ENCODE measurements at places on chromosomes 1 and 21. TPM values are rescaled to one million over a fixed set of nuclear protein-coding genes. Genes with fewer than 3 reads are reported as not detected.

DNA sequence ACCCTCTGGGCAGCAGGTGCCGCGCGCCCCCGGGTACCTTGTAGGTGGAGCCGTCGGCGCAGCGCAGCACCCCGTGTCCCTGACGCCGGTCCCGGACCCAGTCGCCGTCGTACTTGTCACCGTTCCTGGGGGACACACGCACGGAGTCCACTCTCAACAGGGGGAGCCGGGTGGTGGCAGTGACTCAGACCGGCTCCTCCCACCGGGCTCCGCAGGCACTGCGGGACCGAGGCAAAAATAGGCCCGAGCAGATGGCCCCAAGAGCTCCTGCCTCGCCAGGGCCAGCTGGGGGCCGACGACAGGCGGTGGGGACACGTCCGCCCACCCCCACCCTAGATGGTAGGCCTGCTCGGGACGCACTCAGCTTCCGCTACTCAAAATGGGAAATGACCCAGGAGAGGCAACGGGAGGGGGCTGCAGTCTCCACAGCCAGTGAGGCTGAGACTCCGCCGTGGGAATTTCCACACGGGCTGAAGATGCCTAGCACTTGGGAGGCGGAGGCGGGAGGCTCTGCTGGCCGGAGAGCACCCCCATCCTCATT is 6.3 kb downstream of the MORN1 start:
- peak; percentile 77 for DNase-seq

- no peak for DNase-seq
Observed at GRCh38 chr1:97806996-97807520, 113.8 kb downstream of the DPYD start.

- DNase-seq = no peak
Observed at GRCh38 chr1:201266276-201266675, 17.0 kb upstream of the PKP1 start.

DNA sequence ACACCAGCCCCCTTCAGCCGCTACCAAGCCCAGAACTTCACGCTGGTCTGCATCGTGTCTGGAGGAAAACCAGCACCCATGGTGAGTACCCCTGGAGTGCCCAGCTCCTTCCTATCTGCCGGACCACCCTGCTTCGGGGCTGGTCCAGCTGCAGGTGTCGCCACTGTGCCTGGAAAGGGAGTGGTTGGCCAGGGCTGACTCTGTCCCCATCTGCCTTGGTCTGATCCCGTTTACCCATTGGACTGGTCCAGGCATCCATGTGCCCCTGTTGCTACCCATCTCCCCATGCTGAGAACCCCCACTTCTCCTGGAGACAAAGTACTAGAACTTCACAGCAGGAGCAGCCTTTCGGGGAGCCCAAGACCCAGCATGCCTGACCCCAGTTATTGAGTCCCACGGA is 118.6 kb upstream of the KLHDC7A start:
- no peak for DNase-seq

- no peak for DNase-seq
Observed at GRCh38 chr1:5298376-5298775, 644.0 kb downstream of the AJAP1 start.

DNA sequence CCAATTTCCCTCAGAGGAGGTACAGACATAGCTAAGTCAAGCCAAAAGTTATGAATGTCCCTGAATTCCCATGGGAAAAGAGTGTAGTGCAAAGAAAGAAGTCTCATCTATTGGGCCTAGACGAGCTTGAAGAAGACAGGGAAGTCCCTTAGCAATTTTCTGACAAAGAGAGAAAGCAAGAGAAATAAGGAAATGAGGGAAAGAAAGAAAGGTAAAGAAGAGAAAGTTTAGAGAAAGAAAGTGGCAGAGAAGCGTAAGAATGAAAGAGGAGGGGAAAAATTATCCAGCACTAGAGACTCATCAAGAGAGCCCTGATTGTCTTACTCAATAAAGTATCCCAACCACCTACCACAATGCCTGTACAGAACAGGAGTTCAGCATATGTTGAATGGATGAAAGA is 40.6 kb upstream of the FOXD3 start:
- DNase-seq = no peak

- DNase-seq = no peak
Observed at GRCh38 chr1:118338936-118339335, 153.9 kb upstream of the SPAG17 start.

- no peak for DNase-seq
Observed at GRCh38 chr21:35882791-35883240, 177.5 kb downstream of the SETD4 start.

- DNase-seq = no peak
Observed at GRCh38 chr1:183957216-183957830, 80.2 kb downstream of the COLGALT2 start.

GRCh38 chr1:197787056-197787455 is 11.8 kb upstream of the DENND1B start:
- no peak for DNase-seq

DNA sequence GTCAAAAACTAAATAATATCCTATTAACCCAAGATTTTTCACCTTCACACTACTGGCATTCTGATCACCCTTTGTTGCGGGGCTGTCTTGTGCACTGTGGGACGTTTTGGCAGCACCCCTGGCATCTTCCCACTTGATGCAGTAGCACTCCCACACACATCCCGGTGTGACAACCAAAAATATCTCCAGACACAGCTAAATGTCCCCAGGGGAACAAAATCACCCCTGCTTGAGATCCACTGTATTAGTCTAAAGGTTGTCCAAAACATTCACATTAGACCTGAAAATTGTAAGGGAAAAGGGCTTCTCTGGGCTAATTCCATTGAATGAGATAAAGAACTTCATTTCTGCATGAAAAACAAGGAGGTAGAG is 37.8 kb downstream of the PLEKHO1 start:
- no peak for DNase-seq

GRCh38 chr1:94463765-94464330 is 45.7 kb downstream of the ABCD3 start:
- DNase-seq = no peak

DNA sequence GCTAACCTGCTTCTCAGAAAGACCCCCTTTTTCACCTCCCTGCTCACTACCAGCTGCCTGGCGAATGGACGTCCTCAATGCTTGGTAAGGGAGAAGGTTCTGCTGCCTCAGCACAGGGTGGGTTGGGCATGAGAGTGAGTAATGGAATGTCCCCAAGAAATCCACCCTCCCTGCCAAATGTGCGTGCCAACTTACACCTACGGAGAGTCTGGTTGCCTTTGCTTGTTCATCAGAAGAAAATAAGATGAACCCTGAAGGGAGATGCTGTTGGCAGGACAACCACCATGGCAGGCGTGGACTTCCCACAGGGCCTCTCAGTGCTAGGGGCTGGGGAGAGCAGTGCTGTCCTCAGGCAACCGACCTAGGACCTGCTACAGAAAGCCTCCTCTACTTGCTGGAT is 106.0 kb downstream of the XCL2 start:
- no peak for DNase-seq

GRCh38 chr21:26892151-26892550 is 46.9 kb upstream of the ADAMTS1 start:
- DNase-seq = no peak

DNA sequence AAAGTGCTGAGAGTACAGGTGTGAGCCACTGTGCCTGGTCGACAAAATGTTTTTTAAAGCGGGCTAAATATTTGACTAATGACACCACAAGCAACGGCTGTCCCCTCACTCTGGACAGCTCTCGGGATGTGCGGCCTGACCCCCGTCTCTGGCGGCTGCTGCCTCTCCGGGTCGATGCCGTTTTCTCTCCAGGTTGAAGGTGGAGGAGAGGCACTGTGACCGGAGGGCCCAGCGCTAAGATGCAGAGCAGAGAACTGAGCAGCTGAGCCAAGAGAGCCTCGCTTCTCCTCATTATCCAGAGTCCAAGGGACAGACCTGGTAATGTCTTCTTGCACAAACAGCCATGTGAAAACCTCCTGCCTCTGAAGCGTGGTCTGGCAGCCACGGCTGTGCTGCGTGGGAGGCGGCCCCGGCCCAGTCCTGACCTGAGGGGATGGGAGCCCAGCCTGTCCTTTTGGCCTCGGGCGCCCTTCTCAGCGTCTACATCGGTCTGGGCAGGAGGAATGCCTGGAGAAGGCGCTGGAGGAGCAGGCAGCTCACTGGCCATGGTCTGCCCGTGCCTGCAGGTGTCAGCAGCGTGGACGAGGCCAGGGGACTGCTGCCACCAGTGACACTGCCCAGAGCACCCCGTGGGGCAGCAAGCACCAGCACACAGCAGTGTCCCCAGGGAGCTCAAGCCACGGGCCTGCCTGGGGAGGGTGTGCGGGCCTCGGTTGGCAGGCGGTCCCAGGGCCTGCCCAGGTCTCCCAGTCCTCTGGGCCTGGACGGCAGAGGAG is 10.3 kb downstream of the MORN1 start:
- peak; percentile 75 for DNase-seq

GRCh38 chr1:45340816-45341466 is 701 bp upstream of the MUTYH start:
- no peak for DNase-seq

- DNase-seq = no peak
Observed at GRCh38 chr1:2445823-2446215, 30.3 kb upstream of the PLCH2 start.

DNA sequence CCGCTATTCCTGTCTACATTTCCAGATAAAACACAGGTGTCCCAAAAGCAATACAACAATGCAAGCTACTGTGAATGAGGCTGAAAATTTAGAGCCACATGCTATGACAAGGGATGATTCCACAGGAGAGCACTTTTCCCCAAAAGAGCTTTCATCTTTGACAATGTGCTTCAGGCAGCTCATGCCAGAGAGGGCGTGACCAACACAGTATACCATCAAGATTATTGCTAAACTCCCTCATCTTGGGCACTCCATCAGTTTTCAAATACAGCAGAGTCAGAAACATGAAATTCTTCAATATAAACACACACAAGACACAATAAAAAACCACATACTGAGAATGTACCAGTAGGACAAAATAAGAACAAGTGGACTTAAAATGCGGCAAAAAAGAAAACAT is 6.7 kb downstream of the GON4L start:
- DNase-seq = no peak

GRCh38 chr1:210272666-210273065 is 40.1 kb downstream of the SERTAD4 start:
- no peak for DNase-seq

CASZ1 gene
- polyA plus RNA-seq = 1.5 TPM

TIMM17A gene
- 38.3 TPM for polyA plus RNA-seq

GIPC2 gene
- polyA plus RNA-seq = 26.4 TPM

SH2D2A gene
- polyA plus RNA-seq = 5.6 TPM

CHRM3 gene
- polyA plus RNA-seq = 0.32 TPM

RNASEL gene
- polyA plus RNA-seq = 5.0 TPM

USP48 gene
- polyA plus RNA-seq = 17.5 TPM

HSD3B2 gene
- polyA plus RNA-seq = not detected

WNT4 gene
- polyA plus RNA-seq = 0.08 TPM

NBPF10 gene
- polyA plus RNA-seq = 0.78 TPM

TENT5C gene
- polyA plus RNA-seq = 6.3 TPM

CCDC28B gene
- polyA plus RNA-seq = 13.1 TPM

BCAN gene
- polyA plus RNA-seq = 0.10 TPM

DHDDS gene
- 17.1 TPM for polyA plus RNA-seq

Data from spleen (tissue), 13 donors.